ENCODE measurements at places on chromosomes 12 and 14. TPM values are rescaled to one million over a fixed set of nuclear protein-coding genes. Genes with fewer than 3 reads are reported as not detected.

- no peak for DNase-seq
Measured at GRCh38 chr12:1640328-1641234, 11.6 kb downstream of the WNT5B start.

GRCh38 chr14:63670692-63671091 lies 29.0 kb upstream of the WDR89 start:
- DNase-seq = no peak

MMP19 gene
- 0.24 TPM for total RNA-seq

DNA sequence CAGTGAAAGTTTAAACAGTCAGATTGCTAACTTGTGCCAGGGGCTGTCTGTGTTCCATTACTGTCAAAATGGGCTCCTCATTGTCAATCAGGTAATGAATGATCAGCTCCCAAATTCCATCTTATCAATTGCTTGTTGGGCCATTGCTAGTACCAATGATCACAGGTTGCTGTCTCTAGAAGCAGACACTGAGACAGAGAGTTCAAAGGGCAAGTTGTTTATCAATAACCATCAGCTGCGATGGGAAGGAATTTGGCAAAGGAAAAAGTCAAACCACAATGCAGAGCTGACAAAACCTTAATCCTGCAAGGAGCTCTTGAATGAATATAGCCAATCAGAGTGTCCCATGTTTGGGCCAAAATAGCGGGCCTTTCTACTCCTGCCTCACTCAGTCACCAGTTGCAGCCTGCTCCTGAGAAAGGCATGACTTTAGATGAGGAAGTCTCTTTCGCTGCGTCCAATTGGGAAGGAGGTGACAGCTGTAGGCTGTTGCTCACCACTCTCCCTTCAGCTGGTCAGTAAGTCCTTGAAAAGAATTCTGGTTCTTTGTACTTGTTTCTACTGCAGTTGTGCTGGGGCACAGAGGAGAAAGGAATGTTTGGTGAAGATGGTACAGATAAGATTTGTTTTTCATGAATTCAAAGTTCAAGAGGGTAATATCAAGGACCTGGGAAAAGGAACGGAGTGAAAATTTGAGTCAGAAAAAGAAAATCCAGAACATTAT lies 179.2 kb upstream of the PDE3A start:
- no peak for DNase-seq

Data from natural killer cell treated with Interleukin-12 subunit alpha and Interleukin-12 subunit beta and Interleukin-15 and Interleukin-18, amount 100 ng/mL, for 72 hours (primary cell).